Omental fat pad (tissue), 4 donors: ENCODE measurements at places on chromosomes 7 and 10. TPM values are rescaled to one million over a fixed set of nuclear protein-coding genes. Genes with fewer than 3 reads are reported as not detected.

DNA sequence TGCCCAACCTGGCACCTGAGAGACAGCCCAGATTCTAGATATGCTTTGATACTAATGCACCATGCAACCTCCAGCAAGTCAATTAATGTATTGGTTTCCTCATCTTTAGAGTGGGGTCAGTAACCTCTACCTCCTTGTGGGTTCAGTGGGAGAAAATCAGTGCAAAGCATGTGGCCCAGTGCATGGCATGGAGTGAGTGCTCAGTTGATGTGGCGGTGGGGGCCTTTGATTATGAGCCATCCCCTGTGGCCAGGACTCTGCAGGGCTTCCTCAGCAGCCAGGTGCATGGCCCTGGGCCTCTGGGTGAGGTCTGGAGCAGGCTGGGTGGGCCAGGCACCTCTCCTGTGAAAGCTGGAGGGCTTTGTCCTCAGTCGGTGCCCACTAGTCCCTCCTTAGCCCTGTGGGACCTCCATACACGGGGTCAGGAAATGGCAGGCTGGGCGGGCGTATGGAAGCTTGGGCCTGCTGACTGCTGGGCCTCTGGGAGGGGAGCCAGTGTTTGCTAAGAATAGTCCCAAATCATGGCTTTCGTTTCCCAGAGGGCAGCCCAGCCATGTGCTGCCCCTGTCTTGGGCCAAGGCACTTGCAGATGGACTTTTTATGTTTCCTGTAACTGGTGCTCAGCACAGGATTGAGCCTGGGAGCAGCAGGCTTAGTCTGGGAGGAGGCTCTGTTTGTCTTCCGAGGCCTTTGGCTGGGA lies 3.4 kb downstream of the PALD1 start:
- DNase-seq, result no peak

HGF gene
- 4.8 TPM for total RNA-seq

JAKMIP3 gene
- 0.79 TPM for total RNA-seq

DNA sequence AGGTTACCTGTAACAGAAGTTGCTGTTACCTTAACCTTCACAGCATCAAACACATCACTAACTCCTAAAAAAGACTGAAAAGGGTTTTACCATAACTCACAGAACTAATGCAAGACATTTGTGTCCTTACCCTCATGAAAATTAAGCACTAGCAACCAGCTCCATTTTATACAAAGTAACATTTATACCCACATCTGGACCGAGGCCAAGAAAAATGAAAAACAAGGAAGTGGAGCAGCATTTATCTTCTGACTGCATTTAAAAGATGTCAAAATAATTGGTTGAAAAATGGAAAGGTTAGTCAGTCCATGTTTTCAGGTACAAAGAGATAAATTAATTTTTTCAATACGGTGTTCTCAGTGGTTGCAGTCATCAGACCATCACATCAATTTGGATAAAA lies 3.1 kb upstream of the RBP4 start:
- DNase-seq, result no peak

PITX3 gene
- 0.36 TPM for total RNA-seq
